ENCODE measurements at places on chromosomes 7 and 10.

GRCh38 chr10:63665670-63666134, 144.5 kb downstream of the REEP3 start:
- no peak for DNase-seq

GRCh38 chr7:76428868-76429805, 4.4 kb downstream of the ZP3 start:
- DNase-seq, result no peak

DNA sequence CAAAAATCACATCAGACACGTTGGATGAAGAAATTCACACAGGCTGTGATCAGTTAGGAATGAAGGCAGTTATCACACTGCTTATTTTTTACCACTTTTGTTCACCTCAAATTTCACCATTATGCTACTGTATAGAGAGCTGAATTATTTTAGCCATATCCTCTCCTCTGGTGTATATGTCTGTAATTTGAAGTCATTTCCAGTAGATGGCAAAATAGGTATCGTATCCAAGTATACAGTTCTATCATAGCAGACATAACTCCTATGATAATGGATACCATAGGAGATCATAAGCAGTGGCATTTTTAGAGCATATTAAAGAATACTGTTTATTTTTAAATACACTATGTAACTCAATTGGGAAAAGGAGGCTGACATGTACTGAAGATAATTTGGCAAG, 909.7 kb downstream of the DNAJB9 start:
- DNase-seq, result no peak

DNA sequence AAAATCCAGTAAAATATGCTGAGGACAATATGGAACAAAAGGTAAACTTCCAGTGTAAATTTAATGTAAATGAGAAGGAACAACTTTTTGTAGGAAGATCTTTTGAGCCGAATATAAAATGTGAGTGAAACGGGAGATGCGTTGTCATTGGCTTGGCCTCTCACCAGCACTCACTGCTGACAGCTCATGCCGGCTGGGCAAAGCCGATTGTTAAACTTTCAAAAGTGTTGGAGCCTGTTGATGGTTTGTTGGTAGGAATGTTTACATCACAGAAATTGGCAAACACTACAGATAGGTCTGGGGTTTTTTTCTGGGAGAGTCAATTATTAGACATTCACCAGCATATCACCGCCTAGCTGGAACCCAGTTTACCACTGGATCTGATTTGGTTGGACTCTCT, 6.1 kb downstream of the PSTK start:
- no peak for DNase-seq

DNA sequence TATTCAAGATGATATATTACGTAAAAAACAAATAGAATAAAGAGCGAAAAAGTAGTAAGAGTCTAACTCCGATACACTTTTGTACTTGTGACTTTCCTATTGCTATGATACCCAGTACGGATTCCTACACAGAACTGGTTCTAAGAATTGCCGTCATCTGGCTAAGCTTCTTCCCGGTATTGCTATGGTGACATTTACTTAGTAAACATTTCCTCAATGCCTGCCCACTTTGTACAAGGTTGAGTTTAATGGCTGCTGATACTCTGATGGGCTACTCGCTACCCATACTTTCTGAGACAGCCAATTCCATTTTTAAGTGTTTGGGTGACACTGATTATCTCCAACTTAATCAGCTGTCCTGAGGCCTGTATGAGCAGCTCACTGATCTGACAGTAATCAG, 55.6 kb downstream of the OSBPL3 start:
- no peak for DNase-seq

DNA sequence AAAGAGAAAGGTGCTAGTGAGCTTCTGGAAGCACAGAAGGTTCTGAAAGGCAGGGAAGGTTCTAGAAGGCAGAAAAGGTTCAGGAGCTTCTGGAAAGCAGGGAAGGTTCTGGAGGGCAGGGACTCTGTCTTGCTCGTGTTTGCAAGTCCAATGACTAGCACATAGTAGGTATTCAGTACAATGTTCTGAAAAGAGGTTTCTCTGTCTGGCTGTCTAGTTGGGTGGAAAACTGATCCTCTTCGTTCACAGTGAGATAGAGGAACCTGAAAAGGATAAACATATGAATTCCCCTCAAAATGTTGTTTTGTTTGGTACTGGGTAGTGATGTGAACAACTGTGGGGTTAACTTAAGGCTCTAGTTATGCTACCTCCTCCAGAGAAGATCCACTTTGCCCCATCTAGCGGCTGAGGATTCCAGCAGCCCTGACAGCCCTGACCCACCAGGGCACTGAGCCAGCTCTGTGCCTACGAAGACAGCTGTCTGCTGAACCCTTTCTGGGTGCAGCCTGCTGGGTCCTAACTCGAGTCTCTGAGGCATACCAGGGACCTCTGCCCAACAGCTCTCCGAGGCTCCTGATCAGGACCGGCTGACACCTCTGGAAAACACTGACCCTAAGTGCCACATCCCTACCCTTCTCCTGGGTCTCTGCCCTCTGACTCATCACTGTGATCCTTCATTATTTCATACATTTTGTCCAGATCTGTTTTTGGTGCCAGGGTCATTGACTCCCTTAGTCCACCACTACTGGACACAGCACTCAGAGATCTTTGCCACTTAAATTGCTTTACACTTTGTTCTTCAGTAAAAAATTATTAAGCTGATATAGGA, 15.4 kb downstream of the PTPRN2 start:
- DNase-seq, result no peak

DNA sequence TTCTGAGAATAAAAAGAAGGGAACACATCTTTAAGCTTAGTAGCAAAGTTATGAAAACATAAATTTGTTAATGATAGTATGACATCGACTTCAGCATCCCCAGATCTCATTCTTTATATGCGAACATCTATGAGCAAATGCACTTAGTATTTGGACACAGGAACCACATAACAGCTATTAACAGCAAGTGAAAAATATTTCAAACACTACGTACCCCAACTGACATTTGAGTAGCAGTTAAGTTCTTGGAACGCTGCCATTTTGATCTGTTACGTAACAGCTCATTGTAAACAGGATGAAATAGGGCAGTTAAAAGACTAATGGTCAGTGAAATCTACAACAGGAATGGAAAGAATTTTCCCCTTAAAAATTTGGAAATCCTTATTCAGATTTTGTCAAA, 428.9 kb downstream of the TNS3 start:
- no peak for DNase-seq

GRCh38 chr7:84077336-84077735, 117.3 kb downstream of the SEMA3A start:
- DNase-seq, result no peak

DNA sequence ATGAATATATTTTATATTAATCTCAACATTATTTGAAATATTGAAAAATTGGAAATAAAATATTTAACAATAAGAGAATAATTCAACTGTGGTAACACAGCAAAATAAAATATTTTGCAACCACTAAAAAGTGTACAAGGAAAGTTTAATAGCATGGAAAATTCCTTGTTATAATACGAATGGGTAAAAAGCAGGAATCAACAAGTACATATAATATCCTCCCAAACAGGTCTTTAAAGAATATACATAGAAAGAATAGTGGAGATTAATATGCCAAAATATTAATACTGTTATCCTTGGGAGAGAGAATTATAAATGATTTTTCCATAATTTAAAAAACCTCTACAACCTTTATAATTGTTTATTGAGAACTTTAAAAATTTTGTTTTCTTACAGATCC, 1.0 kb downstream of the DNAJC12 start:
- no peak for DNase-seq

DNA sequence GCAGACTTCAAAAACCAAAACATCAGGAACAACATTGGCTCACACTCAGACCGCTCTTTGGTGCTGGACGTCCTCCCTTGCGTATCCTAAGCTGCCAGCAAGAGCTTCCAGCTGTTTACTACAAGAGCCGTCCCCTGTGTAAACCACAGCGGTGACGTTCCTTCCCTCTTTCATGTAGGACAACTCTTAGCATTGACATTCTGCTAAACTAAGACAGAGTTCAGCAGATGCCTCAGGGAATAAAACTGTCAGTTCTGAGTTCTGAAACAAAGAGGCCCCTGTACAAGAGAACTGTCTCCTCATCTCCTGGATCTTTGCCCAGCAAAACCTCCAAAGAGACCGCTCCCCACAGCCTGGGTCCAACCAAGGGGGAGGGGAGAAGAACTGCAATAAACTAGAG, 57.8 kb upstream of the OPALIN start:
- DNase-seq, result no peak

DNA sequence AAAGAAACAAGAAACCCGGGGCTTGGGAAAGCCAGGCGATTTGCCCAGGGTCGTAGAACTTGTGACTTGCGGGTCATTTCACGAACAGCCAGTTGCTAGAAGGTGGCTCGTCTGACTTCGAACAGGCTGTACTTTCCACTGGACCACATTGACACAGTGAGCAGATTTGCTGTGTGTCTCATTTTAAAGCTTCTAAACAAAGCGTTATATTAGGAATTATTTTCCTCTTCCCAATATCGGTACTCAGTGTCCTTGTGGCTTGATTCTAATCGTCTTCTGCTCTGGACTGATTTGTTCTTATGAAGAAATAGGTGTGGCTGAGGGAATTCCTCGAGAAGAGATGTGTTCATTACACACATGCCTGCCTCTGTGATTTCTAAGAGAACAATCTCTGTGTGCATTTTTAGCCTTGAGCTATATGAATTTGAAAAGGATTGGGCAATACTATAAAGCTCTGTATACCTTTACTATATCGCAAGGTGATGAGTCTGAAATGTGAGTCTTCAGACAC, 150.0 kb upstream of the PRR15 start:
- no peak for DNase-seq

- DNase-seq, result no peak
Measured at GRCh38 chr10:50605269-50605950, 18.3 kb downstream of the SGMS1 start.

GRCh38 chr7:150973571-150974451, 4.3 kb downstream of the KCNH2 start:
- DNase-seq, result no peak

DNA sequence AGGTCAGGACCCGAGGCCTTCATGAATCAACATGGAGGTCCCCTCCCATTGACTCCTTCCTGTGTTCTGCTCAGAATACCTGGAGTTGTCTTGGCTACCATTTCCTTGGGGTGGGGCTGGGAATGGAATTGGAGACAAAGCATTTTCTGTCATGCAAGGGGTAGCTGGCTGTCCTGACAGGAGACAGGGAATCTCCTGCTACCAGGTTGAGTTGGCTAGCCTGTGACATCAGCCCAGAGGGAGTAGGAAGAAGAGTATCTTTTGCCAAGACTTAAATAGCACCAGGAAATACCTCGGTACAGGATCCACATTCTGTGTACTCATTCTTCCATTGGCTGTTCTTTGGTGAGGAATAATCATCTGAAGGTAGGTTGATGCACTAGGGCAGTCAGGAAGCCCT, 4.9 kb downstream of the ZDHHC16 start:
- DNase-seq, result no peak

DNA sequence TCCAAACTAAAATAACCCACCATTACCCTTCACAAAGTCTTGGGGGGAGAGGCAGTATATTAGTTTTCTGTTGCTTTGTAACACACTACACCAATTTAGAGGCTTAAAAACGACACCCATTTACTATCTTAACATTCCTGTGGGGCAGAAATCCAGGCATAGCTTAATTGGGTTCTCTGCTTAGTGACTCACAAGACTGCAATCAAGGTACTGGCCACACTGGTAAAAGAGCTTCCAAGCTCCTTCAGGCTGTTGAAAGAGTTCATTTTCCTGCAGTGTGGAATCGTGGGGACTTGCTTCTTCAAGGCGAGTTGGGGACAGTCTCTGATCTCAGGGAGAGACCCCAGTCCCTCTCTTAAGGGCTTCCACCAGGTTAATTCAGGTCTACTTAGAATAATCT, 139.1 kb downstream of the XPNPEP1 start:
- DNase-seq, result no peak
